NCI-H510A (cell line): ENCODE measurements at places on chromosomes 7 and 10.

- DNase-seq, result no peak
Measured at GRCh38 chr7:25636871-25637283, 408.6 kb upstream of the NPVF start.

DNA sequence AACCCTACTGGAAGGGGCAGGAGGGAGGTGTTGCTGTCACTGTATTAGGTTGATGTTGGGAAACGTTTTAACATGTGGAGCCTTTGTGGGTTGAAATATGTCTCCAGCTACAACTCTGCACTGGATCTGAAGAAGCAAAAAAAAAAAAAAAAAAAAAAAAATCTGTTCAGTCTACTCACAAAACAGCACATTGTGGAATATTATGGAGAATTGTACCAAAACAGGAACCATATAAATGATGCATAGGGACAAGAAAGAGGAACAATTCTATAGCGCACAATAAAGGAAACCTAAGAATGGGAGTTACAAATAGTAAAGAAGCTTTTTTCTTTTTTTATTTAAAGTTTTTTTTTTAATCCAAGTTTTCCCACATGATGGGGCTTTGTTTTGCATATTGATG, 63.8 kb downstream of the CCSER2 start:
- DNase-seq, result no peak

DNA sequence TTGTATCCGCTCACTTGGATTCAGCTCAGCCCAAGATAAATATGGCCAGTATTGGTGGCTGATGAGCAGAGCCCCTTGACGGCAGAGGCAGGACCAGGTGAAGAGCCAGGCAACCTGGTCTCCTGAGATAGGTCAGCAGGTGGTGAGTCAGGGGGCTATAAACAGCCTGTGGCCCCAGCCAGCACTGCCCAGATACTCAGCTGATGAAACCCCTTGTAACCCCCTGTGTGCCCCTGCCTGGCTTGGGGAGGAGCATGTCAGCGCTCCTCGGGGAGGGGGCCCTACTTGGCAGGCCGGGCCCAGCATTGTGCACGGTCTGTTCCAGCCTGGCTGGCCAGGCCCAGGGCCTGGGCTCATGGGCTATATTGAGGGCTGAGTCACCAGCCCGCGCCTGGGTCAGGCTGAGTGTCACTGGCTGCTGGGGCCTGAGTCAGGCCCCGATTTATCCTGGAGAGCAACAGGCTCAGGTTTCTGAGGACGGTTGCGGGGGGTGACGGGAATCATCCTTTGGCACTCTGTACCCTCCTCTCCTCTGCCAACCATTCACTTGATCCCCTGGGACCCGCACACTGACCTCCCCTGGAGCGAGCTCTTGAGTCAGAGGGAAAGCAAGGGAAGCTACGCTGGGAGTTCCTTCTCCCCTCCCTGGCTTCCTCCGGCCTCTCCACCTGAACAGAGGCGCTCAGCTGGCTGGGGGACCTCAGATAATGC, 2.8 kb upstream of the FLNC start:
- no peak for DNase-seq

GRCh38 chr10:116026315-116026714, 246.7 kb downstream of the GFRA1 start:
- no peak for DNase-seq

DNA sequence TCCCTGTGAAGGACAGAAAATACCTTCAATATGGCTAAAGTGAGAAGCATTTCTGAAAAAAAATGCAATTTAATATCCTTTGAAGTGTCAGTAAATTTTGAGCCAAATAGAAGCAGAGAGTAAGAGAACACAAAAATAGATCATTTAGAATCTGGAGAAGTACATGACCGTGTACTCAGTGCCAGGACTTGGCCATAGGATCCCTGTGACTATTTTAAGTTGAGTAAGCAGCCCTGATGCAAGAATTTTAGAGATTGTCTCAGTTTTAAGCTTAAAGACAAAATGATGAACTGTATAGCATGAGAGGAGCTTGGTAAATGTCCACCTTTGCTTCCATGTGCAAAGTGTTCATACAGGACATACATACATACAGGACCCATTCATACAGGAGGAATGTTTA, 2.5 kb downstream of the PTER start:
- DNase-seq, result no peak

DNA sequence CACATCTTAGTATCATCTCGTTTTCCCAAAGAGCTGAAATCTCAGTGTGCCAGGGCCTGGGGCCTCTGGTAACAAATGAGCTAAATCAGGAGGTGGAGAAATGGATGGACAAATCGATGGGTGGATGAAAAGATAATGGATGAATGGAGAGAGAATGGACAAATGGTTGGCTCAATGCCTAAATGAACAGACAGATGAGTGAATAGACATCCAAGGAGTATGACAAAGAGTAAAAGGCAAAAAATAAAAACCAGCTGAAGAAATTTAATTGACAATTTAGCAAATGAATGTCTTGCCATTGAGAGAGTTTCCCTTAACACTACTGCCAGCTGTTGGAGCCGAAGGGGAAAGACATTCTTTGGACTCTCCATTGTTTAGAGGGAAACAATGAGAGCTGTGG, 8.0 kb downstream of the SYCE1 start:
- DNase-seq, result no peak

- DNase-seq, result no peak
Measured at GRCh38 chr10:25858076-25858475, 76.0 kb upstream of the MYO3A start.

GRCh38 chr7:9201928-9202327, 768.5 kb downstream of the NXPH1 start:
- DNase-seq, result no peak

- no peak for DNase-seq
Measured at GRCh38 chr10:17174626-17175025, 26.8 kb downstream of the TRDMT1 start.

- DNase-seq, result no peak
Measured at GRCh38 chr7:87140271-87140748, 11.9 kb upstream of the DMTF1 start.

DNA sequence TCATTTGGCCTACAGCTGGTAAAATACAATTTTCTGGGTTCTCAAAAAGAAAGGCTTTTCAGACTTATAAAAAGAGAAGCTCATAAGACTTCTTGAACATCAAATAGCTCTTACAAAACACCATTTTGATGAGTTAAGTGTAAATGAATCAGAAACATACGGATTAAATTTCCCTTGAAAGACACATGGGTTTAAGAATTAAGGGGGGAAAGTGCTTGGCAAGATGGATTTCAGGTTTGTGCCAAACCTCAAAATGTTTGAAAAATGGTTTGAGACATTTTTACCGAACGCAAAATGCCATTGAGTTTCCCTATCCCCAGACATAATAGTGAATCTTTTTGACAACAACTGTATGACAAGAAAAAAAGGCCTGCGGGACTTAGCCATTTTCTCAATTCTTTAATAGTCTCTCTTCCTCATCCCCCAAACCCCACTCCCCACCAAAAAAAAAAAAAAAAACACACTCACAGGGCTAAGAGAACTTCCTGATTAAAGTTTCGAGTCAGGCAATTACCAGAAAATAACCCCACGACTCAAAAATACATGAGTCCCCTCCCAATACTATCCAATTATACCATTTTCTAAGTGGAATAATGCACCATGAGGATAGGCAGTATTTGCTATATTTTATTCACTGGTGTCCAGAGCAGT, 260.1 kb downstream of the TRIL start:
- no peak for DNase-seq

DNA sequence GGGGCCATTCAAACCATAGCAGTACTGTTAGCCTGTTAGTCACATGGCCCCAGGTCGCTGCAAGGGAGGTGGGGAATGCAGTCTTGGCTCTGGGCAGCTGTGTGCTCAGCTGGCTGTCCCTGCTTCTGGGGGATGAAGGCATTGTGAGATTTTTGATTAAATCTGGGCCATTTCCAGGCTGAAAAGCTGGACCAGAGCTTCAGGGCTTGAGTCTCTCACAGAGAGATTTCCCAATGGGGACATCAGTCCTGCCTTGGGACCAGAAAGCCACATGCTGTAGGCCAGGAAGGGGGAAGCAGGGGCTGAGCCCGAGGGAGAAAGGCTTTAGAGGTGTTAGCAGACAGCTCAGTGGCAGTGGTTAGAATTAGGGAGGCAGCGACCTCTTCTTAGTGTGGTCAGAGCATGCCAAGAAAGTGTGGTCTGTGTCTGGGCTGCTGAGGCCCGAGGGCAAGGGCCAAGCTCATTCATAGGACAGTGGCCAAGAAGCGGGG, 33.6 kb downstream of the PALD1 start:
- no peak for DNase-seq

- DNase-seq, result no peak
Measured at GRCh38 chr10:98577578-98577977, 130.8 kb upstream of the HPS1 start.

- DNase-seq, result peak; percentile 37
Measured at GRCh38 chr7:91264924-91265681, 870 bp downstream of the FZD1 start.

- no peak for DNase-seq
Measured at GRCh38 chr10:86798611-86799010, 42.2 kb downstream of the BMPR1A start.

DNA sequence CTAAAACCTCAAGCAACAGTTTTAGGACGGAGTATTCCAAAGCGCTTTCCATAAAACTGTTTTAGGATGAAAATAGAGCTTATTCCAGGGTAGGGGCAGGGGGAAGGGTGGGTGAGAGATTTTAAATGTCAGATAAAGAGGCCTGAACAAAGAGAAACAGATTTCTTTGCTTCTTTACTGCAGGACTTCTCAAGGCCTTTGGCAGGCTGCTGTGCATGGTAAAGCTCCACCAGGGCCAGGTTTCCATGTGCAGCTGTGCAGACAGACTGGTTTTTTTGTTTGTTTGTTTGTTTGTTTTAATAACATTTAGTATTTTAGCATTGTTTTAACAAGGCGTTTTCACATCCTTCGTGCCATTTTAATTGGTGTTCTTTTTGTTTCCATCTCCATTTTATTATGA, 26.3 kb downstream of the HECW1 start:
- DNase-seq, result no peak

- no peak for DNase-seq
Measured at GRCh38 chr7:144508702-144509101, 105.2 kb upstream of the NOBOX start.

- DNase-seq, result no peak
Measured at GRCh38 chr7:147261693-147262092, 1145.1 kb downstream of the CNTNAP2 start.

GRCh38 chr7:48280100-48280499, 108.8 kb downstream of the ABCA13 start:
- DNase-seq, result no peak

DNA sequence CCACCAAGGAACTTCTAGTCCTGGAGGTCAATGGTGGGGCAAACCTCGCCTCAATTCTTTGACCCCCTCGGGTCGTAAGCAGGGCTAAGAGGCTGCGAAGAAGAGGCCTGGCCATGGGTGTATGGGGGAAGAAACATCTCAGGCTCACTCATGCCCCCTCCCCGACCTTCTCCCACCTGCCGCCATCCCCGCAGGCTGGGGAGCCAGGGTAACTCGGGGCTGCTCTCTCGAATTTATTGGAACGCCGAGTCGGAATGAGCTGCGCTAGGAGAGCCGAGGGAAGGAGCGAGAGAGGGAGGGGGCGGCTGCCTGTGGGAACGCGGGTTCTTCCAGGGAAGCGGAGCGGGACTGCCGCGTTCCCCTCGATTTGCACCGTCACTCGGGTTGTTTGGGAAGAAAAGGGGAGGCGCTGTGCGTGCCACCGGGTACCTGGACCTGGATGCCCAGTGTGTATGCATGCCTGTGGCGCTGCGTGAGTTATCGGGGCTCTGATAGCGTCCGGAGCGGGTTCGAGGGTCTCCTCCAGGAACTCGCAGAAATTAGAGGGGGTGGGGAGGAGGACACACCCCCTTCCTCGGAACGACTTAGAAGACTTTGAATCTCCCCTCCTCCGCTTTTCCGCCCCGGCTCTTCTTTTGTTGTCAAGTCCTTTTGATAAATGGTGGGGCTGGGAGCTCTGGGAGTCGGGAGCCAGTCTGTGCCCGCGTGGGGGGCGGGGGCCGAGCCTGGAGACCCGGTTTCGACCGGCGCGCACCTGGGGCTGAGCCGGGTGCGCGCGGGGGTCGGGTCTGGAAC, 1.8 kb upstream of the ZNF503 start:
- DNase-seq, result peak; percentile 49

GRCh38 chr7:42932811-42933591, 825 bp downstream of the MRPL32 start:
- DNase-seq, result no peak

DNA sequence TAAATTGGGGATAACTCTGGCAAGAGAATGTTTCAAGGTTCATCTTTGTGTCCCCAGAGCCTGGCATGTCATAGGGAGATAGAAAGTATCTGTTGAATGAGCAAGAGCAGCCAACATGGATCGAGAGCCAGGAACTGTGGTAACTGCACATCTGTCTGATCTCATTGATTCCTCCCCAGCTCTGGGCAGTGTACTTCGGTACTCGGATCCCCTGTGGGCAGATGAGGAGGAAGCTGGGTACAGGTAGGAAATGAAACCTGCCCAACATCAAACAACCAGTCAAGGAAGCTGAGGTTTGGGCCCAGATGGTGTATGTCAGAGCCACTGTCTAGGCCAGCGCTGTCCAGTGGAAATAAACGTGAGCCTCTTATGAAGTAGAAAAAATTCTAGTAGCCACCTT, 76.4 kb downstream of the GRK5 start:
- DNase-seq, result no peak

DNA sequence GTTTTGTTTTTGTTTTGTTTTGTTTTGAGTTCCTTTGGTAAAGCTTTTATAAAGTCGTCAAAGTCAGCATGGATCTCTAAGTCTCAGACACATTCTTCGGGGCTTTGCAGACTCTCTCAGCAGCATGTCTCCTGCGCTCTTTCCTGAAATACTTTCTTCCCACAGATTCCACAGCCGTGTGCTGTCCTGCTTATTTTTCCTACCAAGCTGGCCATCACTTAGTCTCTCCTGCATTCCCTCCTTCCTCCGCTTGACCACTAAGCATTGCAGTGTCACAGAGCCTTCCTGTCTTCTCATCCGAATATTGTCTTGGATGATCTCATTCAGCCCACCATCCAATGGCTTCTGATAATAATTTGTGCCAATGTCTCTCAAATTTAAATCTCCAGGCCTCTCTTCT, 434.3 kb upstream of the C7orf33 start:
- DNase-seq, result no peak

DNA sequence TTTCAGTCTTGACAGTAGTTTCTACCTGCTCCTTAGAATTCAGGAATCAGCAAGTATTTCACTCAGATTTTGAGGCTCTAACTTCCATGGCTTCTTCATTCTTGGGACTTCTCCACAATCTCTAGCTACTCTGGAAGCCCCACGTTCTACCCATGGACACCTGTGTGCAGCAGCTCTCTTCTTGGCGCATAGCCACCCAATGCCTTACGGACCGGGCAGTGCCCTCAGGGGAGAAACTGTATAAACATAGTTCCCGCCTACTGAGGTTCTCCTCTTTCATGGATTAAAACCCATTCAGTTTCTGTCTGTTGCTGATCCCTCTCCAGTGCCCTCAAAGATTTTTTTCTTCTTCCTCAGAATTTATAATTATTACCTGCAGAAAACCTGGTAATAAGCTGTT, 177.1 kb downstream of the SORCS1 start:
- no peak for DNase-seq

DNA sequence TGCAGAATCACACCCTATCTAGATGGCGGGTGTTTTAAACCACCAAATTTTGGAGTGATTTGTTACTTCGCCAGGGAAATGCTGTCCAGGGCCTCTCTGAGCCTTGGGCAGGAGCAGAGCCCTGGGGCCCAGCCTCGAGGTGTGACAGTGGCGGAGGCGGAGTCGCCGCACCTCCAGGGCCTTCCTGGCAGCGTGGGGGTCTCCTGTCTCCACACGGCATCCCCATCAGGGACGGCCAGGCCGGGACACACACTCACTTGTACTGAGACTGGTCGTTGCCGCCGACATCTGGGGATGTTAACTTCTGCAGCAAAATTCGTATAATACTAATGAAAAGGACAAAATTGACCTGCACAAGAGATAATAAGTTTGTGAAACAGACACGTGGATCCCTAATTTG, 110.7 kb downstream of the VIPR2 start:
- no peak for DNase-seq

GRCh38 chr10:123031124-123031523, 22.3 kb downstream of the ACADSB start:
- no peak for DNase-seq
